LHCN-M2 (cell line): ENCODE measurements at places on chromosomes 7 and 10. TPM values are rescaled to one million over a fixed set of nuclear protein-coding genes. Genes with fewer than 3 reads are reported as not detected.

Gene DRGX
- not detected in 2 replicates for total RNA-seq

Gene GPER1
- 0.32 and 0.63 TPM in 2 replicates for total RNA-seq

Gene CLEC2L
- not detected in 2 replicates for total RNA-seq

Gene ANKRD2
- total RNA-seq, result 0.11 TPM in 1 of 2 replicates, not detected in the other

Gene LRRC61
- not detected in 2 replicates for total RNA-seq

Gene AKR1D1
- not detected in 2 replicates for total RNA-seq

Gene TAS2R4
- 0.06 and 0.34 TPM in 2 replicates for total RNA-seq

Gene SMARCD3
- total RNA-seq, result 150 and 161 TPM in 2 replicates
